ENCODE measurements at places on chromosomes 16 and 17.

GRCh38 chr16:27827765-27828164, 235.7 kb downstream of the GSG1L start:
- DNase-seq, result no peak

GRCh38 chr17:75808549-75808904, 23.9 kb downstream of the UNK start:
- DNase-seq, result no peak

GRCh38 chr17:83071966-83072562, 7.3 kb upstream of the METRNL start:
- DNase-seq, result no peak

DNA sequence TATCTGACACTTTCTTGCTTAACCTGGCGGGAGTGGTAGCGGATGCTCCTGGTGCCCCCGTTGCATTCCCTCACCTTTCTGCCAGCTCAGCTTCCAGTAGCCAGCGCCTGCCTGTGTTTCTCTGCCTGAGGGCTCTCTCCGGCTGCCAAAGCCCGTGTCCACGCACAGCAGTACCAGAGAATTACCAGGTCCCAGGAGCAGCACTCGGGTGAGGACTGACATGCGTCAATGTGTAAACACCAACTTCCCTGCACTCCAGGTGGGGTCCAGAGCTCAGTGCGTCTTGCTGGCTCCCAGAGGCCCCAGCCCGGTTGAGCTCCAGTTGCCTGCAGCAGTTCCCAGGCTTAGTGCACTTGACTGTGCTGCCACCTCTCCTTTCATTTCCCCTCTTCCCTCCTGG, 54.8 kb downstream of the CDH13 start:
- DNase-seq, result no peak

- no peak for DNase-seq
Measured at GRCh38 chr17:79982986-79983385, 52.7 kb downstream of the TBC1D16 start.

DNA sequence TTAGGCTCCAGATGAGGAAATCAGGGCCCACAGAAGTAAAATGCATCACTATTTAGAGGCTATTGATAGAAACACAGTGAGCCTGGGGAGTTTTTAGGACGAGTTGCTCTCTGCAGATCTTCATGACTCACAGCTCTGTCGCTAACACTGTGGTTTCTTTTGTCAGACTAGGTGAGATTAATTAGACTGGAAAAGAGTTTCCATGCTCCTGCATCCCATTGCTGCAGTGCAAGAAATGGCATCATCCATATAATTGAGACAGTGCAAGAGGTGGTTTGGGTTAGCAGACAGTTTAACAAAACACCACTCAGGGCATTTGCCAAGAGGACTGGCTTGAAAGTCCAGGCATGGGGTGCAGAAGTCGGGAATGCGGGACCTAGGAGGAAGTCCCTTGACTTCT, 198.8 kb upstream of the CACNG5 start:
- DNase-seq, result no peak

DNA sequence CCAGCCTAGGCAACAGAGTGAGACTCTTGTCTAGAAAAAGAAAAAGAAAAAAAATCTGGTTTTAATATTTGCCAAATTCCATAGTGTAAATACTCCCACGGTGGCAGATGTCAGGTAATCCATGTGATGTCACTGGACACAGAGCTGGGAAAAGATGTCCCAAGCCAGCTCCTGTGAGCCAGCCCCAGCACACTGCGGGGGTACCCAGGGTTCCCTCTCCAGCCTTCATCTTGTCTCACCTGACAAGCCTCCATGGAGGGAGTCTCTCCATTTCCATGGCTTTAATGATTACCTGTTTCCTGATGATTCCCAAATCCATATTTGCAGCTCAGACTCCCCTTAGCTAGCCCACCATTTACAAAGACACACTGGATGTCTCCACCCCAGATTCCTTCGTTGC, 4.6 kb downstream of the CD300LB start:
- no peak for DNase-seq

DNA sequence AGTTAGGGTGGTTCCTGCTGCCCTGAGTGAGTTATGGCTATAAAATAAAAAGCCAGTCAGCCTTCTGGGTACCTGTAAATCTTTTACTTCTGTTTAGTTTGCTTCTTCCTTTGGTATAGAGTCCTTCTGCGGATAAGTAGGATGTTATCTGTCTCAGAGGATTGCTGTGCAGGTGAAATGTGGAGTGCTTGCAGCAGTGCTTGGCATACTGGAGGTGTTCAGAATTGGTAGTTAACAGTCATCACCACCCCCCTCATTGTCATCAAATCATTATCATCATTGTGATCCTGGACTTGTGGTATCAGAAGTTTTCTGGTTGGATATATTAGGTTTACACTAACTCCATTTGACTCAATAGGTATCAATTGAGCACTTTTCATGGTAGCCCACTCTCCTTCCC, 2.6 kb downstream of the LCMT1 start:
- no peak for DNase-seq

DNA sequence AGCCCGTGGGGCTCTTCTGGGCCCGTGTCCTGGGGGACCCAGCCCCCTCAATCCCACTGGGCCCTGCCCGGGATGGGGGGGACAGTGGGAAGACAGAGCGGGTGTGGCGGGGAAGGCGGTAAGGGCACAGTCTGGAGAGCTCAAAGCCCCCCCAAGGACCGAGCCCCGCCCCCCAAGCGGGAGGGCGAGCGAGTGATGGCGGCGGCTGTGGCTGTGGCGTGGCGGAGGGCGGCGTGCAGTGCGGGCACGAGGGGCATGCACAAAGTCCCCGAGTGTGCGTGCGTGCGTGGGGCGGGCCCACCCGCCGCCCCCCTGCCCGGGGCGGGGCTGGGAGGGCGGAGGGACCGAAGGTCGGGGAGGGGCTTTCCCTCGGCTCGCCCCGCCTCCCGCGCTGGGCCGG, 3.6 kb upstream of the WDR24 start:
- no peak for DNase-seq

- DNase-seq, result no peak
Measured at GRCh38 chr16:69113216-69113615, 7.8 kb downstream of the HAS3 start.

DNA sequence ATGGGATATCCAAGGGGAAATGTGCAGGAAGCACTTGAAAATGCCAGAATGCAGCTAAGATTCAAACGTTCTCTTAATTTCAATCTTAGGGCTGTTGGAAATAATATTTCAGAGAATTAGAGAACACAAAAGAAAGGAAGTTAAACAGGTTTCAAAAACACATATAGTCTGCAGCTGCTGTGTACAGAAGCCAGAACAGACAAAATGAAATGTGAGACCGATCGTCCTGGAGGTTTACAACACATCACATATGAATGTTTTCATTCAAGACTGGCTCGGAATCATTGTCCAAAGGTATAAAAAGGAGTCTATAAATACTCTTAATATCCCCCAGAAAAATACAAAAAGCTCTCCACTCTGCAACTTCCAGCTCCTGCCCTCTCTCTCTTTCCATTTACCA, 14.3 kb downstream of the CYTH1 start:
- no peak for DNase-seq

DNA sequence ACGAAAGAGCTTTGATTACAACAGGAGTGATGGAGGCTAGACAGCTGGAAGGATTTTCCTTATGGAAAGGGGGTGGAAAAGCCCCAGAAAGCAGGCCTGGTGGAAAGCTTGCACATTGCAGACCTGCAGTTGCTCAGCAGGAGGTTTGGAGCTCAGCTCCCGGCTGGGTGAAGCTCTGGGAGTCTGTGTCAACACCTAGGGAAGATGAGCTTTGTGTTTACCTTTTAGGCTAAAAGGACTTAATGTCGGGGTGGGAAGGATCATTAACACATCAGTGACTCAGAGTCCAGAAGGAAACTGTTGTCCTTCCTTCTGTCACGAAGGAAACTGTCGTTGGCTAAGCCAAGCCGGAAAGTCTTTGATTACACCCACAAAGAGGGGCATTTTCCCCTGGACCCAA, 48.2 kb downstream of the RAP1GAP2 start:
- DNase-seq, result no peak

DNA sequence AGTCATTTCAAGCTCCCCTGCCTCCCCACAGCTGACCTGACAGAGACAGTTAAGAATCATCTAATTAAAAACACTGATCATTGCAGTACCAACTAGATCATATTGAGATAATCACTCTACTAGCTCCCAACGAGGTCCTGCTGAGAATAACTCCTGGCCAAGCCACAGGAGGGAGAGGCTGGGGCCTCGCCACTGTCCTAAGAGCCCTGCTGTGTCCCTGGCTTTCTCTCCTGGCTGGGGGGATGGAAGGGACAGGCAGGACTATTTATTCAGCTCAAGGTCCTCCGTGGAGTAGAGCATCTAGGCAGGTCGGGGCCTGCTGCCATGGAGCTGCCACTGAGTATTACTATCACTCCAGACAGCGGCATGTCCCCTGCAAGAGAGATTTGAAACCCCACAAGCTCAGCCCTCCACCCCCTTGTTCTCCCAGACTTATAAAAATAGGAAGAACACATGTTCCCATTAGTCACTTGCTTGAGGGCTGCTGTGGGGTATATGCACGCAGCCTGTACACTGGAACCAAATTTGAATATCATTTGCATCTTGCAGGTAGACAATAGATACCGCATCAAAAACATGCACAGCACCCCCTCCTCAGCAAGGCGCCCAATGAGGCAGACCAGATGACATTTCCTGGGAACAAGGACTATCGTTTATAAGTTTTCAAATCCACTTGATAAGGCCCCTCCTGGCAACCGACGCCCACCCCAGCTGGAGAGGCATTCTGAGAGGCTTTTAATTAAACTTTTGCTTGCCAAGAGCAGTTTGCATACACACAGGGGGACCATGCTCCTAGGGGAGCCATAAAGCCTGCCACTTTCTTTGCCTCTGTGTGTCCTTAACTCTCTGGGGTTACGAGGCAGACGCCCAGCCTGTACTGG, 385.2 kb upstream of the ZFHX3 start:
- no peak for DNase-seq

- no peak for DNase-seq
Measured at GRCh38 chr17:60863892-60864707, 186.4 kb downstream of the BCAS3 start.

DNA sequence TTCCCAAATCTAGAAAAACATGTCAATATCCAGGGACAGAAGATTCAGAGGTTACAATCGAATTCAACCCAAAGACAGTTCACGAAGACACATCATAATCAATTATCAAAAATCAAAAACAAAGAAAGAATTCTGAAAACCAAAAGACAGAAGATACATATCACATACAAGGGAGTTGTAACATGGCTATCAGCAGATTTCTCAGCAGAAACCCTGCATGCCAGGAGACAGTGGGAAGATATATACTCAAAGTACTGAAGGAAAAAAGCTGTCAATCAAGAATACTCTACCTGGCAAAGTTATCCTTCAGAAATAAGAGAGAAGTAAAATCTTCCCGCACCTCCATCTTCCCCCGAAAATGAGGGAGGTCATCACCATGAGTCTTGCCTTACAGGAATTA, 258.6 kb downstream of the CEP112 start:
- DNase-seq, result no peak

DNA sequence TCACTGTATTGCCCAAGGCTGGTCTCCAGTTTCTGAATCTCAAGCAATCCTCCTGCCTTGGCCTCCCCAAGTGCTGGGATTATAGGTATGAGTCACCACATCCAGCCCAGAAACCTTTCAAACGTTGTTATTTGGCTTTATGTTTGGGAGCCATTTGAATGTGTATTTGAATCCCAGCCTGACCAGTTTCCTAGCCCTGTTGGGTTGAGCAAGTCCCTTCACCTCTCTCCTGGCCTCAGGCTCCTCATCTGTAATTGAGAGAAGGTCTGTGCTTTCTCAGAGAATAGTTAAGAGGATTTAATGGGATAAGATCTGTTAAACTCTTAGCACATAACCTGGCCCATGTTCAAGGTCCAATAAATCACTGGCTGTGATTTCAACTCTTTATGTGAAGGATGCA, 385.8 kb upstream of the RBFOX1 start:
- no peak for DNase-seq

DNA sequence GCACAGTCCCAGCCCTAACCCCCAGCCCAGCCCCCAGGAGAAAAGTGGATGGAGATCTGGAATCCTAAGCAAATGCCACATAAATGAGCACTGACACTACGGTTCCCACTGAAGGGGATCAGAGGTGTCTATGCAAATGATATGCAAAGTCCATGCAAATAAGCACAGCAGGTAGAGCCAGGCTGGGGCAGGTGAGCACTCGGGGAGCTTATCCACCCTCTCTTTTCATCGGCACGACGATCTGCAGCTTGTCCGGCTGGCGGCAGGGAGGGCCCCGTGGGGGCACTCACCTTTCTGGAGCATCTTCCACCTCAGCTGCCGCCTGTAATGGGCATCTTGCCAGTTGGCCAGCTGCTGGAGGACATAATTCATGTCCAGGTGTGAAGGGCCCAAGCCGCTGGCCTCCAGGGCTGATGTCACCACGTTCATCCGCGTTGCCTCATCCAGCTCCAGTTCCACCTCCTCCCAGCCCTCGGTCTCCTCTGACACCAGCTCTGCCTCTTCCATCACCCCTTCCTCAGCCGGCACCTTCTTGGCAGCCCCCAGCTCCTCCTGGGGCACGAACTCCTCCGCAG, 9.9 kb downstream of the HAP1 start:
- no peak for DNase-seq

GRCh38 chr17:77375917-77376651, 235.3 kb downstream of the SEC14L1 start:
- peak; percentile 51 for DNase-seq

DNA sequence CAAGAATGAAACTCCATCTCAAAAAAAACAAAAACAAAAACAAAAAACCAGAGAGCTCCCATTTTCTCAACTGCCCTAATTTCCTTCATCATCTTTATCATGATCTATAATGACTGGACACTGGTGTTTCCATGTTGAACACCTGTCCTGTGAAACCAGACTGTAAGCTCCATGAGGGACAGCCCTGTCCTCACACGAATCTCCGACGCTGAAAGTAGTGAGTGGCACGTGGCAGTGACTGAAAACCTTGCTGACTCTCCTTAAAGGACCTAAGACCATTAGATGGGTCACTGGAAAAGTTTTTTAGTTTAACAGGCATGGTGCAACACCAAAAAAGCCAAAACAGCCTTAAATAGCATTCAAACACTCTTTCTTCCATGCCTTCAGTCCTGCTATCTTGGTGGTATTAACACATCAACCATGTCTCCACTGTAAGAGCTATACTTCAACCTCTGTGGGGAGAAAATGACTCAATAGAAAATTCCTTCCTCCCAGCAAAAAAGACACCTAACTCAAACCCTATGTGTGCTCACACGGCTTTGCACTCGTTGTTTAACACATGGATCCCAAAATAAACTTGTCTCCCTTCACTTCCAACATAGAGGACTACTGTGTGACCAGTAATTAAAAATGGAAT, 8.3 kb downstream of the AXIN2 start:
- no peak for DNase-seq

DNA sequence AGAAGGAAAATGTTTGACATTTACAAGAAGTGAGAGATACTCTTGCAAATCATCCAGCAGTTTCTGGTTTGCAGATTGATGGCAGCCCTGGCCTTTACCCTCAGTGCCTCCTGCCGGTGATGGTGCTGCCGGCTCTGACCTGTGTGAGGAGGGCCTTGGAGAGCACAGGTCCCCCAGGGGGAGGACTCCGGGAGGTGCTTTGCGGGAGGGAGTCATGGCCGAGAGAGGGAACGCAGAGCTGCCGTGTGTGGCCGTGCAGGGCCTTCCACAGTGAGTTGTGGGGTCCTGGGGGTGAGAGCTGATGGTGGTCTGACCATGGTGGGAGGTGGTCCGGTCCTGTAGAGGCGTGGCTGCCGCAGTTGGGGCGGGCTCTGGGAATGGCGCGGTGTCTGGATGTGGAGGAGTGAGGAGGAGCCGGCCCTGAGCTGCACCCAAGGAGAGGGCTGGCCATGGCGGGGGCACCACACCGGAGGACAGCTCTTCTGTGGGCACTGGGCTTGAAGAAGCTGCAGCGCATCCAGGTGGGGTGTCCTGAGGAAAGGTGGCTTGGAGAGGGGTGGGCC, 28.0 kb upstream of the ZNF750 start:
- no peak for DNase-seq

- no peak for DNase-seq
Measured at GRCh38 chr16:24689128-24689527, 40.3 kb upstream of the TNRC6A start.

Measured in stimulated activated CD8-positive, alpha-beta memory T cell treated with anti-CD3 and anti-CD28 coated beads, Interleukin-12 subunit alpha, Interleukin-12 subunit beta, amount 100 ng/mL, for 1 hour (primary cell).